ENCODE measurements at places on chromosomes 5 and 9. TPM values are rescaled to one million over a fixed set of nuclear protein-coding genes. Genes with fewer than 3 reads are reported as not detected.

The TNC gene
- 44.0 TPM for polyA plus RNA-seq

The EIF4EBP3 gene
- polyA plus RNA-seq: 47.3 TPM

The IFNA2 gene
- not detected for polyA plus RNA-seq

The NRARP gene
- 5.2 TPM for polyA plus RNA-seq

The CARTPT gene
- 35.8 TPM for polyA plus RNA-seq

The DDX4 gene
- polyA plus RNA-seq: 165 TPM

The GABBR2 gene
- polyA plus RNA-seq: 6.9 TPM

The PCDHGA3 gene
- polyA plus RNA-seq: 4.4 TPM

The IL4 gene
- not detected for polyA plus RNA-seq

The PSMB7 gene
- 310 TPM for polyA plus RNA-seq

The GABRA1 gene
- polyA plus RNA-seq: not detected

The SPATA31C1 gene
- 21.1 TPM for polyA plus RNA-seq

The LRRC70 gene
- 4.9 TPM for polyA plus RNA-seq

The IL9 gene
- polyA plus RNA-seq: not detected

The PTGDS gene
- 4,976 TPM for polyA plus RNA-seq

The NDOR1 gene
- polyA plus RNA-seq: 21.9 TPM

The IRX2 gene
- polyA plus RNA-seq: 2.8 TPM

The TAF11L5 gene
- polyA plus RNA-seq: not detected

The CAMK4 gene
- 76.9 TPM for polyA plus RNA-seq

The ITK gene
- 3.8 TPM for polyA plus RNA-seq

The FGF10 gene
- polyA plus RNA-seq: 2.3 TPM

The STXBP1 gene
- polyA plus RNA-seq: 21.2 TPM

The PDGFRB gene
- polyA plus RNA-seq: 61.6 TPM

The EPB41L4B gene
- polyA plus RNA-seq: 10.9 TPM

The ACSL6 gene
- polyA plus RNA-seq: 98.7 TPM

The S1PR3 gene
- polyA plus RNA-seq: 7.0 TPM

The GM2A gene
- 29.8 TPM for polyA plus RNA-seq

The BTNL8 gene
- polyA plus RNA-seq: 10.3 TPM

The GBGT1 gene
- 4.0 TPM for polyA plus RNA-seq

The AHRR gene
- 68.5 TPM for polyA plus RNA-seq

The SPATA31D1 gene
- polyA plus RNA-seq: 12.1 TPM

The ORM1 gene
- polyA plus RNA-seq: 1.6 TPM
